Stimulated activated CD4-positive, alpha-beta T cell treated with anti-CD3 and anti-CD28 coated beads, Interleukin-12 subunit alpha, Interleukin-12 subunit beta, amount 100 ng/mL, for 4 hours (primary cell): ENCODE measurements at places on chromosomes 16 and 17.

DNA sequence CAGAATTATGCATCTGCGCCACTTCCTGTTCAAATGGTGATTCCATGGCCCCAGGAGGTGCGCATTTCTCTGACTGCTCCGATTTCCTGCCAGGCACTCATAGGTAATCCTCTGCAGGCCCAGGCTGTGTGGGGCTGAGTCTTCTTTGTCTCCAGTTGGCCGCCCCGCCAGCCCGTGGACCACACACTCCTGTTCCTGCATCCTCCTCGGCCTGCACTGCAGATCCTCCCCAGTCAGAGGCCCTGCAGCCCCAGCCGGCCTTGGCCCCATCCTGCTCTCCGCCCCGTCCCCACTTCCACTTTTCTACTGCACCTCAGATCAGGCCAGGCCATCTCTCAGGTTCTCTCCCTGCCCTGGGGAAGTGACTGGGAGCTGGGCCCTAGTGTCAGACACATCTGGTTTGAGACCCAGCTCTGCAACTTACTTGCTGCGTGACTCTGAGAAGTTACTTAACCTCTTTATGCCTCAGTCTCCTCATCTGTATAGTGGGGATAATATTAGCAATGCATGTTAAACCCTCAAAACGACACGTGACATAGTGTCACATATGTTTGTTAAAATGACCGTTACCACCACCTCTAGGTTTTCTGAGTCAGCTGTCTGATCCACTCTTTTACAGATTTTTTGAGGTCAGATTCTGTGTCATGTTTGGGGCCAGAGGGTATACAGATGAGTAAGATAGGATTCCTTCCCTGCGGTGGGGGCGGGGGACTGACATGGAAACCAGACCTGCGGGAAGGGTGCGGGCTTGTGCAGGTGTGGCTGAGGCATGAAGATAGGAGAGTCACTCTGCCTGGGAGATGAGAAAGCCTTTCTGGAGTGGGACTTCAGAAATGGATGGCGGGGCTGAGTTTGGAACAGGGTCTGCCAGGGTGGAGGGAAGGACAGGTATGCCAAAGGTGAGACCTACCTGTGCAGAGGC lies 12.8 kb downstream of the RAB11FIP4 start:
- DNase-seq = no peak

- peak; percentile 37 for DNase-seq
Observed at GRCh38 chr16:57600048-57600835, 28.2 kb upstream of the ADGRG1 start.

- DNase-seq = no peak
Observed at GRCh38 chr17:58968426-58969061, 138.1 kb downstream of the TRIM37 start.

- DNase-seq = peak; percentile 26
Observed at GRCh38 chr17:35849469-35850348, 19.0 kb downstream of the HEATR9 start.

DNA sequence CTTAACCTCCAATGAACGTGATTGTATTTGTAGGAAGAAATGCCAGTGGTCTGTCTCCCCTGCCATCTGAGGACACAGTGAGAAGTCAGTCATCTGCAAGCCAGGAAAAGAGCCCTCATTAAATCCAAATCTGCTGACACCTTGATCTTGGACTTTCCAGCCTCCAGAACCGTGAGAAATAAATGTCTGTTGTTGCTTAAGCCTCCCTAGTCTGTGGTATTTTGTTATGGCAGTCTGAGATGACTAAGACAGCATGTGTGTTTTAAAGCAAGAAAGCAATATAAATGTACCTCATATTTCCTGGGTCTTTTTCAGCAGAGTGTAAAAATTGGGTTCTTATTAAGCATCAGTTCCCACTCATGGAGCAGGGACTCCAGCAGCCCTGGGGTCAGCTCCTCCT lies 177.9 kb upstream of the NLRP1 start:
- no peak for DNase-seq

- DNase-seq = no peak
Observed at GRCh38 chr17:63754046-63754445, 12.4 kb upstream of the STRADA start.

DNA sequence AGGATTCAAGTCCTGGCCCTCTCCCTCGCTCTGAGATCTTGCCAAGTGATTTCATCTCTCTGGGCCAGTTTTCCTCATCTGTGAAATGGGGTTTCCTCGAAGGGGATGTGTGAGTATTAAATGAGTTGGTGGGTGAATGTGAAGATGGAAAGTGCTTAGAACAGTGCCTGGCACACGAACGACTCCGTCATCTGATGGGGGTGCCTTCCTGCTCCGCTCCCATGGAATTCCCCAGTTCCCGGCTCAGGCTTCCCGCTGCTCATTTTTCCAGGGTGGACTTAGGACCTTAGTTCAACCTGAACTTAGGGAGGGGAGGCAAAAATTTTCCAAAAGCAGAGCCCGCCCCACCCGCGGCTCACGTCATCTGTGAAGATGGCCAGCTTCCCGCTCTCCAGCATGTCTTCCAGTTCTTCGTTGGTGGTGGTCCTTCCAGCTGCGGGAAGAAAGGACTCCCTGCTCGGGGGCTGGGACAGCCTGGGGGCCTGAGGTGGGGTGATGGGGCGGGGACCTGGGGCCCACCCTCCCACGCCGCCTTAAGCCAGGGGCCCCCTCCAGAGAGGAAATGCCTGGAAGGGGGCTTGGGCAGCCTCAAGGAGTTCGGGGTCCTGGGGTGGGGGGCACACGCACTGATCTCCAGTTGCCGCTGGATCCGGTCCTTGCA lies 11.4 kb downstream of the HSD3B7 start:
- no peak for DNase-seq

DNA sequence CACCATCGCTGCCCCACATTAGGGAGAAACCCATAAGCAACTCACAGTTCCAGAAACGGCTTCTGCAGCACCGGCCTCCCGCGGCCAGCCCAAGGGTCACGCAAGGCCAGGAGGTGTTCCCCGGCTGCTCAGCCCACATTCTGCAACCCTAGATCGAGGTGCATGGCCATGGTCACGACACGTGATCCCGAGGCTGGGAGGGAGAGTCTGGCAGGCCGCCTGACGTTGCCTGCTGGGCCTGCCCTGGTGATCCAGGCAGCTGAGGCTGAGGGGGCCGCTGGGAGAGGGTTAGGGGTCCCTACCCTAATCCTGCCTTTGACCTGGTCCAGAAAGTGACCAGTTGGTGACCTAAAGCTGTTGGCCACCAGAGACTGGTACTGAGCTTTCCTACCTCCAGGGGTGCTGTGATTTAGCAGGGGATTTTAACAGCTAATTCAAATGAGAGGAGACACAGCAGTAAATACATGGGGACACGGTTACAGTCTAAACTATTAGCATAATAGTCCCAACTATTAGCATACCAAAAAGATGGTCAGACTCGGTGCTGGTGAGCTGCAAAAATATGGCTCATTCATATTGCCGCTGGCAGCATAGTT lies 97.4 kb upstream of the CIBAR2 start:
- no peak for DNase-seq

- no peak for DNase-seq
Observed at GRCh38 chr17:50871364-50871763, 5.2 kb upstream of the TOB1 start.

- DNase-seq = no peak
Observed at GRCh38 chr16:88076211-88076931, 125.1 kb downstream of the BANP start.

GRCh38 chr17:7156342-7156940 lies 22.7 kb downstream of the ASGR1 start:
- DNase-seq = no peak

- no peak for DNase-seq
Observed at GRCh38 chr16:65547772-65548446, 426.0 kb upstream of the CDH11 start.

DNA sequence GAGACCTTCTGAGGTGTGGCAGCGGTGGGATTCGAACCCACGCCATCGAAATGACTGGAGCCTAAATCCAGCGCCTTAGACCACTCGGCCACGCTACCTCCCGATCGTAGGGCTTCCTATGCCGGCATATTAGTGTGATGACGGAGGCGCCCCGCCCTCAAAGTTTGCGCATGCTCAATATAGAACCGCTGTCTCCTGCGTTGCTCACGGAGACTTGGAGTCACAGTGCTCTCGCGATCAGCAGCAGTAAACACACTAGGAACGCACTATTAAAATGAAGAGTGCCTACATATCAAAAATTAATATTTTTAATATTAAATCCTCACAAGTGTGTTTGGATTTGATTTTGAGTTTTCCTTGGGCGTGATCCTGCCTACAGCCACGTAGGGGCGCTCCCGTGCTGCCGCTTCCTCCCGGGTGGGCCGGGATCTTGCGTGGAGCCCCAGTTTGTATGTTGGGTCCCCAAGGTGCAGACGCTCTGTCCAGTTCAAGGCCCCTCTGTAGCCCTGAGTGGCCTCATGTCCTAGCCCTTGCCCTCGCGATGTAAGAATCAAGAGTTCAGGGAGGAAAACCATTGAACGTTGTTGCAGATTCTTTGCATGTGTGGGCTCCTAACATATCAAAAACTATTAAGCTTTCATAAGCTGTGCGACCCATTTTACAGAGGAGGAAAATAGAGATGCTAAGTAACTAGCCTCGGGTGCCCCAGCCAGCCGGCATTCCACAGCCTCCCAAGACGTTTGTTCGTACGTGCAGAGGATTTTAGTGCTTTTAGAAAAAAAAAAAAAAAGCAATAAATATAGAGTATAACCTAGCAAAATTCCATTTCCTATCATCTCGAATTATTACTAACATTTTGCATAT lies 10.2 kb upstream of the EEF2K start:
- peak; percentile 92 for DNase-seq

GRCh38 chr16:84829168-84829965 lies 9.6 kb downstream of the CRISPLD2 start:
- no peak for DNase-seq

- no peak for DNase-seq
Observed at GRCh38 chr17:39219647-39220154, 6.0 kb downstream of the STAC2 start.

DNA sequence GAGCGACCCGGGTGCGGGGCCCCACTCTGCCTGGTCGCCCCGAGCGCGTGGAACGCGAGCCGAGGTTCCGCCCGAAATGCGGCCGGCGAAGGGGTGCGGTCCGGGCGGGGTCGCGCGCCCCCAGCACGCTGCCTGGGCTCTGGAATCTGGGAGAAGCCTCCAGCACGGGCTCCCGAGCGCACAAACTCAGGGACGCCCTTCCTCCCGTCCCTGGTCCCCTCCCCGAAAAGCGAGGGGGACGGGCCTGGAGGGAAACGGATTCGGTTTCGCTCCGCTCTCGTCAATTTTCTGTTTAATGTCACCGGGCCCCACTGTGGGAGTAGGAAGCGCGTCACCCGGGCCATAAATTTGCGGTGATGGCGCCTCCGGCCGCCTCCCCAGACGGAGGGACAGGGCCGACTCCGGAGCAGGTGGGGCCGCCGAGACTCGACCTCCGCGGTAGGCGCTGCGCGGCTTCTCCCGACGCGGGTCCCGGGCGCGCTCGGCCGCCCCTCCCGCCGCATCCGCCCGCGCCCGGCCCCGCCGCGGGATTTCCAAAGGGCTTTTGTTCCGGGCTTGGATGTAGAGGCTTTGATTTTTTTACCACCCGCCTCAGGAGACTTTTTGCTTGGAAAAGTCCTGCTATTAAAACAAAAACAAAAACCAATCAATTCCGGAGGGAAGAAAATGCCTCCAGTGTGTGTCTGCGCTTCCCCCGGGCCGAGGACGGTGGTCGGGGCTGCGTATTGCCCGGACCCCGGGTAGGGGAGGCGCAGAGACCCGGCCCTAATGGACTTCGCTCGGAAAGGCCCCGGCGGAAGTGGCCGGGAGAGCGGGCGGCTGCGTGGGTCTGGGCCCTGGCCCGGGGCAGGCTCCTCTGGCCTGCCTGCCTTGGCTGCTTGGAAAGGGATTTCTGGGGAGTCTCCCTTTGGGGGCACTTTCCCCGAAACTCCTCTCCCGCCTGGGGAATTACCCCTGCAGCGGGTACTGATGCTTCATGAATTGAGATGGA lies 7.9 kb upstream of the BAHCC1 start:
- peak; percentile 62 for DNase-seq

- no peak for DNase-seq
Observed at GRCh38 chr16:55120826-55121225, 190.2 kb downstream of the IRX5 start.

DNA sequence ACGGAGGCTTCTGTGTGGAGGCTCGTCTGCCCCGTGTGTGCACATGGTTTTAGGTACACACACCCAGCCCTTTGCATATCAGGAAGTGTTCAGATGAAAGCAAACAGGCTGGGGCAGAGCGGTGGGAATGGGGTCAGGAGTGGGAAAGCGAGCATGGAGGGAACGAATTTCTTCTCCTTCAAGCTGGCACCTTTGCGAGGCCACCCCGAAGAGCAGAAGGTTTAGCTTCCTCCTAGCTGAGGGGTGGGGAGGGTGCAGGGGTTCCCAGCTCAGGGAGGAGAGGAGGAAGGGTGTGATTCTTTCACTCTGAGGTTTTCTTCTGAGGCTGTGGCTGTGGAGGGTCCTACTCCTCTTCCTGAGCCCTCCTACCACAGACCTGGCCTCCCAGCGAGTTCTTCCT lies 83.6 kb downstream of the ABR start:
- DNase-seq = no peak

DNA sequence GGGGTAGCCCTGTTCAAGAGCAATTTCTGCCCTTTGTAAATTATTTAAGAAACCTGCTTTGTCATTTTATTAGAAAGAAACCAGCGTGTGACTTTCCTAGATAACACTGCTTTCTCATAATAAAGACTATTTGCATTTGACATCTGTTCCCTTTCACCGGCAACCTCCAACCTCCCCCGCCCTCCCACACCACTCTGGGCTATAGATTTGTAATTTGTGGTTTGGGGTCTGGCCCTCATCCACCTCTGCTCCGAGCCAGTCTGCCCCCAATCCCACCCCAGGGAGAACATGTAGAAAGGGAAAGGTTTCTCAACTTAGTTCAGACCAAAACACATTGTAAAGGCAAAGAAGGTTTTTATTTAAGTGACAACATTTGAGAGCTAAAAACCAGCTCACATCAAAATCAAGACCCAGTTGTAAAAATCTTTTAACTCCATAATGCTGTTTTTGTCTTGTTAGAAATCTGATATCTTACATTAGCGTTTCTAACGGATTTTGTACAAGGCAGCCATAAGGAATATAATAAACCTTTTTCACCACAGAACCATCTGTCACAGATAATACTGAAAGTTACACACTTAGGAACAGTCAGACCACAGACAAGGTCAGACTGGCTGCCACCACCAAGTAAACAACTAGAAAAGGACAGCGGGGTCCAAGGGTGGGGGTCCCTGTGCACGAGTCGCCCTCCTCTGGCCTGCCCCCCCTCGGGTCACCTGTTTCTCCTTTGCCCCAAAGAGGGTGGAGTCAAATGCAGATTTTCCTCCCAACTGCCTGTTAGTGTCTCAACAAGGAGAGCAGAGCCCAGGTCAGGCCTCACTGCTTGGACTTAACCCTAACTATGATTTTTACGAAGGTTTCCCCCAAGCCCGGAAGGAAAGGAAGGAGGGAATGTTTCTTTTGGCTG lies 6.9 kb downstream of the PIMREG start:
- no peak for DNase-seq

GRCh38 chr16:89563639-89564392 lies 3.3 kb downstream of the RPL13 start:
- DNase-seq = no peak

GRCh38 chr17:36111068-36111490 lies 7.5 kb downstream of the CCL4 start:
- DNase-seq = no peak

DNA sequence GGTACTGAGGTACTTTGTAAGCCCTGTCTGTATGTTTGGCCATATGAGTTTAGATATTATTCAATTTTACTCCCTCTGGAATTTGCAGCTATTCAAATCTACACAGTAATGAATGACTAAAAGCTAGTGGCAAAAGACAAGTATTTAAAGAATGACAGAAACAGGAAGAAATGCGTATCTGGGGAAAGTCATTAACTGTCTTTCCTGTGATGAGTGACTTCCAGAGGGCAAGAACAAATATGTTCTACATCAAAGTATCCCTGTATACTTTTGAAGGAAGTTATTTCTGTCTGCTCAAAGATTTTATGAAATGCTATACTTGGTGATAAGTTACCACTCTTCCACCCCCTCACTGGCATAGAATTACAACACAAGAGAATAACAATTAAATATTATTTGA lies 489.3 kb upstream of the SOX9 start:
- DNase-seq = no peak
